ENCODE measurements at places on chromosomes 6 and 20.
A peak's percentile ranks its signal among the peaks of the same experiment; 100 is the strongest.

- no peak for DNase-seq
Measured at GRCh38 chr6:130620338-130620781, 206.8 kb upstream of the SMLR1 start.

- DNase-seq, result no peak
Measured at GRCh38 chr6:2351807-2352431, 106.5 kb upstream of the GMDS start.

DNA sequence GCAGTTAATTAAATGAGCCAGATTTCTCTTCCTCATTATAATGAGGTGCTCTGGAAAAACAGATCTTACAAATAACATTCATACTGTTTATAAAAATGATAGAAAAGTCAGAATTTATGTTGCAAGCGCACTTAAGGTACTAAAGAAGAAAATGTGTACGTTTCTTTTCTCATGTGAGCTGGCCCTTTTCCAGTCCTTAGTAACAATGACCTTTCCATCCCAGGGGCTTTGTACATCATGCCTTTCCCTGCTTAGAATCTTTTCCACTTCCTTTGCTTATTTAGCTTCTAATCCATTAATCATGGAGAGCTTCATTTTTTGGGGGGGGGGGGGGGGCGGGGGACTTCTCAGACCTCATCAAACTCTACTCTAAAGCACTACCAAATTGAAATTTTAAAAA is 4.8 kb downstream of the FBXO5 start:
- no peak for DNase-seq

- DNase-seq, result no peak
Measured at GRCh38 chr20:45032781-45033180, 66.5 kb downstream of the STK4 start.

GRCh38 chr6:44068607-44069296 is 58.5 kb downstream of the MRPL14 start:
- DNase-seq, result no peak

GRCh38 chr20:373171-373890 is 7.2 kb upstream of the TRIB3 start:
- DNase-seq, result no peak

- peak; percentile 66 for DNase-seq
Measured at GRCh38 chr6:136607204-136607931, 57.1 kb upstream of the MAP7 start.
